ENCODE measurements at places on chromosomes 6 and 20.

DNA sequence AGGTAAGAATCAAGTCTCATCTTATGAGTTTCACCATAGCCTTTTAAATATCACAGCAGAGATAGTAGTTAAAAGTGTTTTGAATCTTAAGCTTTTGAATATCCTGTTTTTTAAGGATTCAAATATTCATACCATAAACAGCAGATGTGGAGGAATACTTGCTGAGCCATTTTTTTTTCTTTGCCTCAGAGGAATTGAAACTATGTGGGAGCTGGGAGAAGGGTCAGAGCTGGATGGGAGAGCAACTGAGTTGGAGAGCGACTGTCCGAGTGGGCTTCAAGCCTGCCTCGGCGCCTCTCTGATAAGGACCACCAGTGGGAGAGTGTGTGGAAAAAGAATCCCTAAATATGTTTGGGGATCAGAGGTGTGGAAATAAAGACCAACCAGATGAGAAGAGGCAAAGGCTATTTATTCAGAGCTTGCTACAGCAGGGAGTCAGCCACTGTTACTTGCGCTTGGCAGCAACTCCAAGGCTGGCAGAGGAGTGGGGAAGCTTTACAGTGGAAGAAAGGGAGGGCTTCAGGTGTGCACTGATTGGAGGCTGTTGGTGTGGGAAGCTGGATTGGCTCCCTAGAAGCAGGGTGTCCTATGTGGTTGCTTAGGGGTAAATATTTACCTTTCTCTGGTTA is 34.3 kb upstream of the MCUR1 start:
- DNase-seq = no peak

GRCh38 chr6:42571611-42572342 is 7.9 kb downstream of the UBR2 start:
- DNase-seq = no peak

GRCh38 chr6:40816601-40817000 is 222.4 kb downstream of the UNC5CL start:
- DNase-seq = no peak

DNA sequence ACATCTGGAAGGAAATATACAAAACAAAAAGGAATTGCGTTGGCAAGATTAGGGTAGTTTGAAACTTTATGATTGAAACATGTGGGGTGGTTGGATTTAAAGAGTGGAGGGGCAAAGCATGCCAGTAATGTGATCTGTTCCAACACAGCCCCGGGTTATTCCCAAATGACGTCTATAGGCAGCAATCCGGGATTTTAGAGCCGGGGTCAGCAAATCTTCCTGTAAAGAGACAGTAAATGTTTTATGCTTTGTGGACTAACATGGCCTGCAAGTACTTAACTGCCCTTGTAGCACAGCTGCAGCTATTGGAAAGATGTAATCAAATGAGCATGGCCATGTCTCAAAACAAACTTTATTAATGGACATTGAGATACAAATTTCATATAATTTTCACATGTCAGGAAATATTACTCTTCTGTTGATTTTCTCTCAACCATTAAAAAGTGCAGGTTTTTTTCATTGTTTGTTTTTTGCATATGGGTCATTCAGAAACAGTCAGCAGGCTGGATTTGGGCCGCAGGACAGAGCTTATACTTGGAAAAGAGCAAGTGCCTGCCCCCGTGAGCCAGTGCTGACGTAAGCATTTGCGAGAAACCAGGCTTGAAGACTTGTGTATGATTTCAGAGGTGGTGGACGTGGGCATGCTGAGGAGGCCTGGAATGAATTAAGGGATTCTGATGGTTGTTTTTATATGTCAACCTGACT is 136.5 kb downstream of the DOK5 start:
- no peak for DNase-seq

- no peak for DNase-seq
These were observed 389.3 kb downstream of the HDGFL1 start for GRCh38 chr6:22958677-22959076.

DNA sequence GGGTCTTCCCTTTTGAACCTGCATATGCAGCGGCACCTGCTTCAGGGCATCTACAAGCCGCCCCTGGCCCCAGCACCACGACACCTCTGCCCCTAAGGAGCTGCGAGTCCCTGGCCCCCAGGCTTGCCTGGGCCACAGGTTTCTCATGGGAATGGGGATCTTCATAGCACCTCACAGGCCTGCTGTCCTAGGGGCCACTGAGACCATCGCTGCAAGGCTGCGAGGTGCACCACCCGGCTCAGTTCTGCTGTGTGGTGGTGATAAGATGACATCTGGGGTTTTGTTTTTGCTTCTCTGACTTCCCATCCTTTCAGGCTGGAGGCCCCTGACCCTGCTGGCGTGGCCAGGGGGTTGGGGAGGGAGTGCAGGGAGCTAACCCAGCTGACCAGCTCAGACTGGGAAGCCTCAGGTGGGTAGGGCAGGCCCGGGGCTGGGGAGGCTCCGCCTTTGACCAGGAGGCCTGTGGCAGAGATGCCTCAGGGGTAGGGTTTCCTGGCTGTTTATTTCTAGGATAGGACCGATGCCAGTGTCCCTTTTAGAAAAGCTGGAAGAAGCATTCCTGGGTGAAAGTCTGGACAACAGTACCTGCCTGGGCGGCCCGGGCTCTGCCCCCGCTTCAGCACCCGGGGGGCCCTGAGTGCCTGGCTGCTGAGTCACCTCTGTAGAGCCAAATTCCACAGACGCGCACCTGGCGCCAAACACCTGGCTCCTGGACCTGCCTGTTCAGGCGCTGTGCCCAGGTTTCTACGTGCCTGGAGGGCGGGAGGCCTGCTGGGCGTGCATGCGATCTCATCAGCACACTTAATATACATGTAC is 264.7 kb downstream of the DLL1 start:
- DNase-seq = peak; percentile 15

DNA sequence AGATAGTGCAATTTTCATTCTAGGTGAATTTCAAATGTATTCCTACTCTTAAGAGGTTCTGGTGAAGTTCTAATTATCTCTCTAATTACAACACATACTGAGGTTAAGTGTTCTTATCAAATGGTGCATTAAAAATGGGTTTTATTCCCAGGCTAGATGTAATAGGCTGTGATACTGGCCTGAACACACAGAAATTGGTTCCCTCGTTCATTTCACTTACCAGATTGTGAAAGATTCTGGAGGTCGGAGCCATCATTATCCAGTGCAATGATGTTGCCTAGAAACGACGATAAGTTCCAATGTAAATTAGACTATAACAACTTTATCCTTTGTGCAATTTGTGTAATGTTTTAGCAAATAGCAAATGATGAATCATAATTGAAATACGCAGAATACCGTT is 172.6 kb upstream of the SOX4 start:
- no peak for DNase-seq

DNA sequence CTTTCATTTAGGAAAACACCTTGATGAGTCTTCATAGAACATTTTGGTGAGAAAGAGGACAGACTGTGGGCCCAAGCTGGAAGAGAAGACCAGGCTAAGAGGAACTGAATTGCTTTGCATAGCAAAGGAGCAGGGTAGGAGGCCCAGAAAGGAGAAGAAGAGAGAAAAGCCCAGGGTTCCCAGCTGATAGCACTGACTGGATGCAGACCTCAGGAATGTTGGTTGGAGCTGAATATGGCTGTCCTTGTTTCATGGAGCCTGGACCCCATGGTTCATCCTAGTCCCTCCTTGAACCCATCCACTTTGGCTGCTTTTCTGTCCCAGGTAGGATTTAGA is 18.0 kb upstream of the ZFAND3 start:
- DNase-seq = no peak

DNA sequence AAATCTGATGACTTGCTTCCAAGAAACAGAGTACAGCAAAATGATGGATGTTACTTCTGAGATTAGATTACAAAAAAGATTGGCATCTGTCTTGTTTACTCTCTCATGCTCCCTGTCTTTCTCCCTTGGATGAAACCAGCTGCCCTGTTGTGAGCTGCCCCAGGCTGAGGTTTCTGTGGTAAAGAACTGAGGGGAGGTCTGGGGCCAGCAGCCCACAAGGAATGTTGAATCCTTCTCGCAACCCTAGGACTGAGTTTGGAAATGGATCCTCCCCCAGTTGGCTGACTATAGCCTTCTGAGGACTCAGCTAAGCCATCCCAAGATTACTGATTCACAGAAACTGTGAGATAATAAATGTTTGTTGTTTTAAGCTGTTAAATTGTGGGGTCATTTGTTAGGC is 5.6 kb upstream of the HECA start:
- DNase-seq = no peak

DNA sequence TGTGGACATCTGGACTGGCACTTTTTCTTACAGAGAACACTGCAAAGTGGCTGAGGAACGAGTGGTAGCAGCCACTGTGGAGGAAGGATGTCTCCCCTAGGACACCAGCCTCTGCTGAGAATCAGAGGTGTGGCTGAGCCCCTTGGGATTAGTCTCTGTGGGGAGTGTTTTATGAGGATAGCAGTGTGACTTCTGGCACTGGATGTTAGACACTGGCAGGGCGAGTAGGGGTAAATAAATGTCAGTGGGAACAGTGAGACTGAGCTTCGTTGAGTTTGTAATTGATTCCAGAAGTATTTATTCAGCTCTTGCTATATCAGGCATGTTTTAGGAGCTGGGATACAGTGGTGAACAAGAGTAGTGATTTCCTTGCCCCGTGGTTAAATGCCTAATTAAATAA is 124.0 kb downstream of the JARID2 start:
- no peak for DNase-seq

GRCh38 chr20:50298554-50299324 is 108.1 kb downstream of the CEBPB start:
- no peak for DNase-seq

DNA sequence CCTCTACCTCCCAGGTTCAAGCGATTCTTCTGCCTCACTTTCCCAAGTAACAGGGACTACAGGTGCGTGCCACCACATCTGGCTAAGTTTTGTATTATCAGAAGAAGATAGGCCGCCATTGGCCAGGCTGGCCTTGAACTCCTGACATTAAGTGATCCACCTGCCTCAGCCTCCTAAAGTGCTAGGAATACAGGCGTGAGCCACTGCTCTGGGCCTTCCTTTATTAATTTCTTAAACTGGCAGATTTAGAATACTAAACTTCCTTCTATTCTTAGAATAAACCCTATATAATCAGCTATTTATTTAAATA is 86.6 kb downstream of the HFE start:
- no peak for DNase-seq

- no peak for DNase-seq
These were observed 253.1 kb downstream of the SLC24A3 start for GRCh38 chr20:19465536-19465935.

GRCh38 chr6:43517505-43518357 is 842 bp downstream of the POLR1C start:
- no peak for DNase-seq

DNA sequence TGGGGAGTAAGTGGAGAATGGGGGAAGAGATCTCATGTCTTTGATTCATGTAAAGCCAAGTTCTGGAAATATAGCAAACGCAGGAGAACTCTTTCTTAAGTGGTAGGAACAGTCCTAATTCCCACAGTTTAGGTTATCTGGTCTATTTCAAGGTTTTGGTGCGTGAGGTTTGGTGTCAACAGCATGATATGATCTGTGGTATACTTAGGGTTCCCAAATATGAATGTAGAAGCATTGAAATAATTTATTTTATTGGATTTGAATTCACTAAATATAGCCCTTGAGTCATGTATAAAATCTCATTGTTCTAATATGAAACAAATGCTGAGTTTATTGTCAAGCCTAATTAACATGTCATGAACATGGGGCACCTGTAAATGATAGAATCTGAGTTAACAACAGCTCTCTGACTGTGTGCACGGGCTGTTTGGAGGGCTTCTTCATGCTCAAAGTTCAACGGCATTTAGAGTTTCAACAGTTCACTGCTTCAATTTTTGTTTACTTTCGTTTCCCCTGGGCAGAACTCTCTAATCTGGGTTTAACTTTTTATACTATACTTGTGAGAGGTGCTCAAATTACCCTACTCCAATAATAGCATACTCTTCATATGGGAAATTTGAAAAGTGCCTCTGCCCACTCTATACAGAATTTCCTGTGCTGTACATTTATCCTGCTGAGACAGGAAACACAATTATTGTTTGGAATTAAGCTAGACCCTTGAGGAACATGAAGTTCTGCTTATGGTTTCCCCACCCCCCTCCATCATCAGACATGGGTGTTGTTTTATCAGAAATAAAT is 236.3 kb upstream of the ZNF217 start:
- DNase-seq = no peak

GRCh38 chr6:85062884-85063283 is 298.5 kb upstream of the TBX18 start:
- DNase-seq = no peak

- DNase-seq = no peak
These were observed 156.2 kb upstream of the PLCB4 start for GRCh38 chr20:8912731-8913130.

GRCh38 chr6:142746524-142746923 is 198.5 kb downstream of the HIVEP2 start:
- peak; percentile 47 for DNase-seq

DNA sequence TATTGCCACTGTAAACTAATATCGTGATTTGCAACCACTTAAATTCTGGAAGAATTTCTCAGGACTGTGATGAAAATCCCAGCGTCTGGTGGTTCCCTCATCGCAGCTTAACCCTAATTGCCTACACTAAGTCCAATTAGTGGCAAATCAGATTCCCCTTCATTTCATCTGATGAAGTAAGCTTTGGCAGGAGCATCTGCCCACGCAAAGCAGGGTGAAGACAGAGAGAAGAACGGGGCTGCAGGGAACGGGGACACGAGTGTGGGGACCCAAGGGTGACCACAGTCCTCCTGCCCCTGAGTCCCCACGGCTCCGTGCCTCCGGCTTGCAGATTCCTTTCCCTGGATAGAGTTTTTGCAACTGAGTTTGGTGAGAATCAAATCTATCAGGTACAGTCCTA is 159.5 kb downstream of the LY86 start:
- DNase-seq = no peak

- DNase-seq = no peak
These were observed 146.5 kb downstream of the TBC1D32 start for GRCh38 chr6:121187833-121188200.

- no peak for DNase-seq
These were observed 137.9 kb upstream of the NEDD9 start for GRCh38 chr6:11370191-11371018.

DNA sequence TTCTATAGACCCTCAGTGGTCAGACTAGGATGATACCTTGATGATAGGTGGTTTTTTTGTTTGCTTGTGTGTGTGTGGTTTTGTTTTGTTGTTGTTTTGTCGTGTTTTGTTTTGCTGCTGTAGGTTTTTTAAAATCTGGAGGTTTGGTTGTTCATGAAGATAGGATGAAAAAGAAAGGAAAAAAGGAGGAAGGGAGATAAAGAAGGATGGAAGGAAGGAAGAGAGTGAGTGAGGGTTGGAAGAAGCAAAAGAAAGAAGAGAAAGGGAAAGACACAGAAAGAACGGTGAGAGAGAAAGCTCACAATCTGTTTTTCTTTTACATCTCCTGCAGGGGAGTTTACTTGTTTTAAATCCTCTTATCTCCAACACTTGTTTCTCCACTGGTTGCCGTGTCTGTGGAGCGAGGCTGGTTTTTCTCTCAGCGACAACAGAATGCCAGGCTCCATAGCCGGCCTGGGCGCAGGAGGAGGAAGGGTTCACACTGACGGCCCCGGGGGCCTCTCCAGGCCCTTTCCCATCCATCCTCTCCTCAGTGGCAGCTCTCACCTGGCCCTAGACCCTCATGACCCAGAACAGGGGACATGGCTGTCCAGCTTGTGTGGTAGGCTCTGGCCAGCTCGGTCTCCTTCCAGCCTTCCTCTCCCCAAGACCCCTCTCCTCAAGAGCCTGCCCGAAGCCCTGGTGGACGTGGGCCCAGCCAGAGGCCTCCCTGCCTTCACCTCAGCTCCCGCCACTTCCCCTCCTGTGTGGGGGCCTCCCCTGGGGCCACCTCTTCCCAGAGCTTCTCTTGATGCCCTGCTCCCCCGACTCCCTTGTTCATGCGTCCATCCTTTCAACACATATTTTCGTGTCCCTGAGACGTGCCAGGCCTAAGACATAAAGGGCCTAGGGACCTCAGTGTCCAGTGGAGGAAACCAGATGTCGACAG is 168.4 kb downstream of the VEGFA start:
- no peak for DNase-seq

All from CD4-positive, alpha-beta T cell treated with Interleukin-15 for 1 hour (primary cell).